AG10803 (cell line): ENCODE measurements at places on chromosomes 7 and 10.

DNA sequence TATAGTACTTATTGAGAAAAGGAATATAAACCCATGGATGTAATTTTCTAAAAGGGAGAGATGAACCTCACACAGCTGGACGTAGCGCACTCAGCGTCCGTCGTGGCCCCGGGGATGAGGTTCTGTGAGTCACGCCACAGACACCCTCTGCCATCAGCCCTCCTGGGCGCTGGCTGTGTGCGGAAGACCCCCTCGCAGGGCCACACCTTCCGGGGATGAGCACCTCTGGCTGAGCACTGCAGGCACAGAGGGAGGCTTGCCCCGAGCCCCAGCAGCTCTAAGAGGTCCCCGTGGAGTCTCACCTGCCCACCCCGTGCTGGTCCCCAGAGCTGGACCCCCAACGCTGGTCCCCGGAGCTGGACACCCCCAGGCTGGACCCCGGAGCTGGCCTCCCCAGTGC lies 215.8 kb downstream of the PTPRN2 start:
- DNase-seq = no peak

- peak; percentile 15 for DNase-seq
These were observed 737.2 kb upstream of the IGFBP3 start for GRCh38 chr7:46658281-46658680.

DNA sequence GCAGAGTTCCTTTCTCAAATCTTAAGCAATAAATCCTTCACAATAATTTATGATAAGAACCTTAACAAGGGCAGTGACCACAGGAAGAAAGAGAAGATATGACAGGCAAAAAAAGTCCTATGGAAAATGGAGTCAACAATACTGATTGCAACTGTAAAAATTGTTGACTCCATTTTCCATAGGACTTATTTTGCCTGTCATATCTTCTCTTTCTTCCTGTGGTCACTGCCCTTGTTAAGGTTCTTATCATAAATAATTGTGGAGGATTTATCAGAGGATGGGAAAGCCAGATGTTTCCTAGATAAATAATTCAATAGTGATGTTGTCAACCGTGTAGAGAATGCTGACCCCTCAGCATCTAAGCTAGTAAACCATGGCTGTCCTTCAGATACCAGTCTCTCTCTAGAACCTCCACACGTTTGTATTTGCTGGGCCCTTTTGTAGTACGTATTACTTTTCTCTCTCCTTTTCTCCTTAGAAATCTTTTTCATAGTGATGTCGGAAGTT lies 172.6 kb upstream of the BET1 start:
- DNase-seq = no peak

GRCh38 chr7:158395780-158396278 lies 191.8 kb downstream of the PTPRN2 start:
- no peak for DNase-seq

DNA sequence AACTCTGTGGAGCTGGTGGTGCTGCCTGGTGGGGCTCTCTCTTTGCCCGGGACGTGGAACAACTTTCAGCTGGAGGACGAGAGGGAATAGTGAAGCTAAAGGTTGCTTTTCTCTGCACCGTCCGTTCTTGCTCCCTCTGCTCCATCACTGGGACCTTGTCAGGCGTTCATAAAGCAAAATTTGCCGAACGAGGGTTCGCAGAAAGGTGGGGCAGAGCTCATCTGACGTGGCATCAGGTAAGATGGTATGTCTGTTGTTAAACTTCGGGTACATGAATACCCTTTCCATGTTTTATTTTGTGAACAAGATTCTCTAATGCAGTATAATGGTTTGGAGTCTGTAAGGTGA lies 416 bp downstream of the BBS9 start:
- DNase-seq = no peak

DNA sequence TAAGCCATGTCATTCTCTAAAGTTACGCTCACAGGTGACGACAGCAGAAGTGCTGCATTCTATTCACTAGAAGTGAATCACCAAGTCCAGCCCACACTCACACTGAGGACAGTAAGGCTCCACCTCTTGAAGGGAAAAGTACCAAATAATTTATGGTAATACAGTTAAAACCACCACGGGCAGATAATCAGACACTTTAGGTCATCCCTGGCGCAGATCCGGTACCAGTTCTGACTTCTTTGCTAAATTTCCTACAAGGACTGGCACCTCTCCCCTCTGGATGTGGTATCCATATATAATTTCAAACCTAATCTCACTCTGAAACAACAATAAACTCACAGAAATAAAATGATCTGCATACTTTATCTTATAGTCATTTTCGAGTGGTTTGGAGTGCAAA lies 954.7 kb upstream of the GHITM start:
- DNase-seq = no peak

DNA sequence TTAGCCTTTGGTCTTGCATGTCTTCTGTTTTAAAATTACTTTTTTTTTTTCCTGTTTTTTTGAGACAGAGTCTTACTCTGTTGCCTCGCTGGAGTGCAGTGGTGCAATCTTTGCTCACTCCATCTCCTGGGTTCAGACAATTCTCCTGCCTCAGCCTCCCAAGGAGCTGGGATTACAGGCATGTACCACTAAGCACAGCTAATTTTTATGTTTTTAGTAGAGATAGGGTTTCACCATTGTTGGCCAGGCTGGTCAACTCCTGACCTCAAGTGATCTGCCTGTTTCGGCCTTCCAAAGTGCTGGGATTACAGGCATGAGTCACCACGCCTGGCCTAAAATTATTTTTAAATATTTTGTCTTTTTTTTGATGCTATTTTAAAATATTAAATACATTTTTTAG lies 38.5 kb downstream of the MLLT10 start:
- peak; percentile 67 for DNase-seq

DNA sequence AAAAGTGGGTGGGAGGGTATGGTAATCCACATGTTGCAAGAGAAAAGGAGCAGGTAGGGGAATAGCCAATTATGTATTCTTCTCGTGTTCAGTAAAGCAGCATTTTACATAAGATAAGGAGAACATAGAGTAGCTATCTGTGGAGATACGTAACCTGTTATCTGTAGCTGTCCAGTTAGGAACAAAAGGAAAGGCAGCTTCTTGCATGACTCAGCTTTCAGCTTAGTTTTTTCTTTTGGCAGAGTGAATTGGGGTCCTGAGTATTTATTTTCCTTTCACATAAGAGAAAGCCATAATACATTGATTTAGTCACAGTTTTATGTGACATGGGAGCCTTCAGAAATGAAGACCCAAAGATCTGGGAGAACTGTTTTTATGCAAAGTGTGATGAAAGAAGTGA lies 116.7 kb upstream of the IMMP2L start:
- DNase-seq = no peak

DNA sequence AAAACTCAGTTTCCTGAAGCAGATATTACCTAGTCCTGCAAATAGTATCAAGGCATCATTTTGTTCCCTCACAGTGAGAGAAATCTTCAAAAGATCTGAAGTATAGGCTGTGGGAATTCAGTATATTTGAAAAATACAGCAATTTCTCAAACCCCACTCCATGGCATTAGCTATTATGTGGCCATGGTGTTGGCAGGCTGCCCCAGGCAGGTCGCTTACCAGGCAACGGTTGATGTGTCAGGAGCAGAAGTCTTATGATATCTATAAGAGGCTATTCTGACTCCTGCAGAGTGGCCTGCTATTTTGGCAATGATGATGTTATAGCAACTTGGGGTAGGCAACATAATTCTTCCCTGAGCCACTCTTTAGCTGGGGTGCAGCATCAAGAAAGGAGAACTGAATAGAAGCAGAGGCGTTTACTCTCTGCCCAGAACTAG lies 187.9 kb downstream of the PLXDC2 start:
- no peak for DNase-seq

DNA sequence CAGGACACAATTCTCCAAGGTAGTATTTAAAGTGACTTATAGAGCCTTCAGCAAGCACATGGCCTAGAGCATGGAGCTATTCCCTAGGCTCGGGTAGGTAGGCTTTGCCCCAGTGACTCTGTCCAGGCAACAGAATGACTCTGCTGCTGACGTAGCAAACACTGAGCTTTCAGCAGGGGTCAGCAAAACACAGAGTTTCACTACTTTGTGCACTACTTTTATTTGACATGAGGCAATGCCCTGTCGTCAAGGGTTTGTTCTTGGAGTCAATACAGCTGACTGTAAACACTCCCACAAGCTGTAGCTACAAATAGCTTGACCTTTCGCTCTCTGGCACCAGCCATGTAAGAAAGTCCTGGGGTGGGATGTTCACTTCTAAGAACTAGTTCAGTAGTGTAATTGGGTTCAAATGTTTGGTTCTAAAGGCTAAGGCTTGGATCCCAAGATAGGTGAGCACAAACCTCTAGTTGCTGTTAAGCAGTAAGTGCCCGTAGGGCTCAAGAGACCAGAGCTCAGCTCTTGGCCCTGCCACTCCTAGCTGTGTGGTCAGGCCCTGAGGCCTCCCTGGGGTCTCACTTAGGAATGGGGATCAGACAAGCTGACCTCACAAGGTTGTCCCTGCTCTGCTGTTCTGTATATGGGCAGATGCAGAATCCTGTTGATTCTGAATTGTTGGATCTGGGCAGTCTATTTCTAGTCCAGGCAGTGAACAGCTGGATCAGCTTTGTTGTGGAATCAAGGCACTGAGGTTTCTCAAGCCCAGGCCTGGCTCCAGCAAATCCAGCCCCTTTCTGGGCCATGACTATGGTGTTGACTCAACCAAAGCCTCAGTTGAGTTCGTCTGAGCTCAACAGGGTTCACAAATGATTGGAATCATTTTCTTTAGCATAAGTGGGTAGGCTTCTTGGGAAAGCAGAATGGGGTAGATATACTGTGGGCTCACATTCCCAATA lies 10.7 kb downstream of the NODAL start:
- DNase-seq = peak; percentile 58

DNA sequence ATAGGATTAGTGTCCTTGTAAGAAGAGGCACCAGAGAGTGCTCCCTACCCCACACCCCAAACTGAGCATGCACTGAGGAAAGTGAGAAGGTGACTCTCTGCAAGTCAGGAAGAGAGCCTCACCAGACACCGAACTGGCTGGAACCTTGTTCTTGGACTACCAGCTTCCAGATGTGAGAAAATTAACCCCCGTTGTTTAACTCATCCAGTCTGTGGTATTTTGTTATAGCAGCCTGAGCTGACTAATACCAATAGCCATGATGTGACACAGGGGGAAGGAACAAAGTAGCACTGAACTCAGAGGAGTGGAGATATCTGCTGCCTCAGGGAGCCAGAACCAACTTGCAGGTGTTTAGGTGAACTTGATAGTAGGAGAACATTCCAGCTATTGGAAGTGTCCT lies 415.2 kb upstream of the ZMIZ1 start:
- no peak for DNase-seq

DNA sequence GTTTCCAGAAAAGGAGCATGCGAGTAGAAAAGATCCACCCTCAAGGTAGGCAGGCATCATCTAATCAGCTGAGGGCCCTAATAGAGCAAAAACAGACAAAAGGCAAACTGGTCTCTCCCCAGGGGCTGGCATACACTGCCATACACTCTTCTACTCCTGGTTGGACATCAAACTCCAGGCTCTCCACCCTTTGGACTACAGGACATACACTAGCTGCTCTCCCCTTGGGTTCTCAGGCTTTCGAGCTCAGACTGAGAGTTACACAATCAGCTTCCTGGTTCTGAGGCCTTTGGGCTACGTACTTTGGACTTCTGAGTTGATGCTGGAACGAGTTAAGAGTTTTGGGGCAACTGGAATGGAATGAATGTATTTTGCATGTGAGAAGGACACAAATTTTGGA lies 50.9 kb upstream of the TM9SF3 start:
- DNase-seq = no peak

DNA sequence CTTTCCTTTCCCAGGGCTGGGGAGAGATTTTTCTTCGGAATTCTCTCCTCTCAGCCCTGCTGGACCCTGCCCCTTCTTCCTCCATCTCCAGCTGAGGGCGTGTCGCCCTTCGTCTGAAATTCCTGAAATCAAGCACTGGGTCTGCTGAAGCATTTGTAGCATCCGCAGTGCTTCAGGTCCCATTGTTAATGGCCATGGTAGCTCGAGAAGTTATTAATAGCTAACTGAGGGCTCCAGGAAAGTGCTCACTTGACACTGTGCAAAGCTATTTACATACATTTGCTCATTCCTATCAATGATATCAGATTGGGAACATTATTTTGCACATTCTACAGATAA lies 515 bp downstream of the FAM149B1 start:
- DNase-seq = no peak

DNA sequence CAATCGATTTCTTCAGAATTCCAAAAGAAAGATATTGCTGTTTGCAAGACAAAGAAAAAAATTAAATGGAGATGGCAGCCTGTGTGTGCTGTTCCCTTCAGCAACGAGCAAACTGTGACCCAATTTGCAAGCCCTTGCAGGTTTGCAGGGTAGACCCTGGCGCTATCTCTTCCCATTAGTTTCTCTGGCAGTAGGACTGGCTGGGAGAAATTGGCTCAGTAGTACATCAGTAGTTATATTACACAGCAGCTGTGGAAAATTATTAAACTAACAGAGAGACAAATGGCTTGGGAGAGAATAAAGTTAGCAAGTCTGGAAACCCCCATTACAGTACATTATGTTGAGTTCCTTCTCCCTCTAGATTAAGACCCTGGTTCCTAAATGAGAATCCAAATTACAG lies 116.4 kb upstream of the ITGB1 start:
- DNase-seq = no peak

- no peak for DNase-seq
These were observed 64.7 kb upstream of the CTTNBP2 start for GRCh38 chr7:117937753-117938483.

- peak; percentile 8 for DNase-seq
These were observed 2.4 kb upstream of the NKX6-2 start for GRCh38 chr10:132788180-132788830.

- DNase-seq = no peak
These were observed 5.7 kb downstream of the ADARB2 start for GRCh38 chr10:1731592-1731991.

- no peak for DNase-seq
These were observed 163.6 kb downstream of the GRM8 start for GRCh38 chr7:127089146-127089545.

- DNase-seq = peak; percentile 9
These were observed 543.2 kb upstream of the SEMA3D start for GRCh38 chr7:85730012-85730411.
